ENCODE measurements at places on chromosomes 3 and 15. TPM values are rescaled to one million over a fixed set of nuclear protein-coding genes. Genes with fewer than 3 reads are reported as not detected.

- DNase-seq = no peak
These were observed 104.0 kb downstream of the TNIK start for GRCh38 chr3:171356251-171356650.

GRCh38 chr3:112779558-112780480, 66.8 kb downstream of the CD200R1L start:
- no peak for DNase-seq

- no peak for DNase-seq
These were observed 149.4 kb upstream of the WNT5A start for GRCh38 chr3:55636300-55637195.

The AHSG gene
- not detected for total RNA-seq

DNA sequence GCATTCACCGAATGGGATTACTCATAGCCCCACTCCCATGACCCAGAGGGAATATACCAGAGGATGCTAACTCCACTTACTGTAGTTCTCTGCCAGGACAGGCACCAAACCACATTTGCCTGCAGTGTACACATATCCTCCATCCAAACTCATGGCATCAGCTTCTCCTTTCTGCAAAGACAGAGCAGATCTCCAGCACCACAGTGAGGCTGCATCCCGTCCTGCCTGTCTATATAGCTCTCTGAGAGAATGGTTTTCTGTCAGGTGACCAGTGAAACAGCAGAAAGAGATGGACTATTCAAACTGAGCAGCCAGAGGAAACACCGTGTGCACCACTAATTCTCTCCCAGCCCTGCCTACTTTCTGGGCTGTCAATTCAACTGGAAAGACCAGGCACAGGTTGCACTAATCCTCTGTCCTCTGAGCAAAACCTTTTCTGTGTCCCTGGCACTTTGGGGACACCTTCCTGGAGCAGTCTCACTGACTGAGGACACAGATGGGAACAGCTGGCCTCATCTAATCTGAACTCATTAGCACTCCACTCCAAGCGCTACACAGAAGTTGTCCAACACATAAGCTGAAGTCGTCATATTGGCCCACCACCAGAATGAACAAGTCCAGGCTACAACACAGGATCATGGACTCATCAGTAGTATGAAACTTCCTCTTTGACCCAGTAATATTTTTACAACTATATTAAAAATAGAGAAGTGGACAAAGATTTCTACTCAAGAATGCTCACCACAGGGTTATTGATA, 17.3 kb downstream of the LTF start:
- DNase-seq = no peak

- DNase-seq = no peak
These were observed 76.8 kb downstream of the TNIK start for GRCh38 chr3:171383206-171384018.

The CPEB1 gene
- total RNA-seq = 2.7 TPM

DNA sequence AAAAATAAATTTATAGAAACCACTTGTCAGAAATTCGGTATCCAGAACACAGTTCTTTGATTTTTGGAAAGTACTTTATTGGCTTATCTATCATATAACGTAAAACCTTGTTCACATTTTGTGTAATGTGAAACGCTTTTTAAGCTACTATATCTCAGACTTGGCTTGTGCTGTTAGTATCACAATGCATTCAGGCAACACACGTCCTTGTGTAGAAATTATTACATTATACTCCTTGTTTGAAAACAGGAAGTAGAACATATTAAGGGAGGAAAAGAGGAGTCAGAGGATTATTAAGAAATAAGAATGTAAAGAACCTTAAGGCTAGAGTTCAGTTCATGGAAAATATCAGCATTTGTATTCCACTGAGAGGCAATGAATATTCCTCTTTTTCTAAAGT, 1.6 kb downstream of the DNAJC13 start:
- DNase-seq = no peak

DNA sequence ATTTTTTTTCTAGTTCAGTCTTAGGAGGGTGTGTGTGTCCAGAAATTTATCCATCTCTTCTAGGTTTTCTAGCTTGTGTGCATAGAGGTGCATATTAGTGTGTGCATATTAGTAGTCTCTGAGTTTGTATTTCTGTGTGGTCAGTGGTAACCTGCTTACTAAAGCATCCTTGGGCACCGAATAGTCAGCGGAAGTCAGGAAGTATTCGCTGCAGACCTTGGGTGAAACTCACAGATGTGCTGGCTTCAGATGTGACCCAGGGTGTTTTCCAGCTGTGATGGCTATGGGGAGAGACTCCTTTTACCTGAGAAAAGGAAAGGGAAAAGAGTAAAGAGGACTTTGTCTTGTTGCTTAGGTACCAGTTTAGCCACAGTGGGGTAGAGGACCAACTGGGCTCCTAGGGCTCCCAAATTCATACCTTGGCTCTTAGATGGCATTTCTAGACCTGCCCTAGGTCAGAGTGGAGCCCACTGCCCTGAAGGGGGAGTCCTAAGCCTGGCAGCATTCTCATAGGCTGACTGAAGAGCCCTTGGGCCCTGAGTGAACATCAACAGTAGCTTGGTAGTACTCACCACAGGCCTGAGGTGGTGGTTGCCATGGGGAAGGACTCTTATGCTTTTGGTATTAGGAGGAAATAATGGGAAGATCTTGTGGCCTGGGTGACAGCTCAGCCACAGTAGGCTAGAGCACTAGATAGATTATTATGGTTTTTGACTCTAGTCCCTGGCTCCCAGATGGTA, 286.0 kb upstream of the ZPLD1 start:
- no peak for DNase-seq

DNA sequence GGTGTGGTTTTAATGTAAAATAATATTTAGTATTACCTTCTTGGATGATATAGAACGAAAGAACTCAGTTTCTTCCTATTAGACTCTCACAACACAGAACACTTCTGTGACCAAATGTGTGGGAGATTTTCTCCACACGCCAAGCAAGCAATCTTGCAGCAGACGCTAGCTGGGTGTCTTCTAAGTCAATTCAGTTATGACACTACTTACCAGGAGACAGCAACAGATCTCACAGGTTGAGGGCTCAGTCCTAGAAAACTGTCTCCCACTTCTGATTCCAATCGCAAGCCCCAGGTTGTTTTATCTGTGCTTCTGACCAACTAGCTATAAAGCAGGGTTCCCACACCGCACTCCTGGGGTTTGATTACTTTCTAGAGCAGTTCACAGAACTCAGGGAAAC, 41.2 kb downstream of the HERC1 start:
- DNase-seq = no peak

DNA sequence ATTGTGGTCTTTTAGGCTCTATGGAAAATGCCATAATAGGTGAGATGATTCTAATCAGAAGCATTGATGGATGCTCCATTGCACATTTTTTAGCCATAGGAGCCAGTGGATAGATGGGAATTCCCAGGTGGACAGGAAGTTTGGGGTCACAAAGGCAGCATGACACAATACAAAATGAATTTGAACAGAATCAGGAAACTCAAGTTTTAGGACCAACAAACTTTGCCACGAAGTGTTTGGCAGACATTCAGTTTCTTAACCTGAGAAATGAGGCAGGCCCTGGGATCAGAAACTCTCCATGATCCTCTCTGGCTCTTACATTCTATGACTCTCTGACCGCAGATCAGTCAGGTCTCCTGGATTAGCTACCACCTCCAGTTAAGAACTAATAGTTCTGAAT, 275.4 kb downstream of the TIGIT start:
- no peak for DNase-seq

GRCh38 chr3:151384741-151385174, at the start of gene P2RY12:
Gene P2RY12, minus strand, starts transcription at chr3:151384753. Its CDS starts 45,908 bp downstream, at chr3:151338845.
- no peak for DNase-seq
